Cardiac muscle cell (in vitro differentiated cells and primary cell): ENCODE measurements at places on chromosomes 2 and 18. TPM values are rescaled to one million over a fixed set of nuclear protein-coding genes. Genes with fewer than 3 reads are reported as not detected.
A peak's percentile ranks its signal among the peaks of the same experiment; 100 is the strongest.

Gene CFAP65
- total RNA-seq = 0.07 and 2.2 TPM in 2 replicates

Gene TRIM43
- not detected in 2 replicates for total RNA-seq

Gene SLC11A1
- total RNA-seq = 0.25 and 0.63 TPM in 2 replicates

Gene PSMA8
- total RNA-seq = not detected in 2 replicates

DNA sequence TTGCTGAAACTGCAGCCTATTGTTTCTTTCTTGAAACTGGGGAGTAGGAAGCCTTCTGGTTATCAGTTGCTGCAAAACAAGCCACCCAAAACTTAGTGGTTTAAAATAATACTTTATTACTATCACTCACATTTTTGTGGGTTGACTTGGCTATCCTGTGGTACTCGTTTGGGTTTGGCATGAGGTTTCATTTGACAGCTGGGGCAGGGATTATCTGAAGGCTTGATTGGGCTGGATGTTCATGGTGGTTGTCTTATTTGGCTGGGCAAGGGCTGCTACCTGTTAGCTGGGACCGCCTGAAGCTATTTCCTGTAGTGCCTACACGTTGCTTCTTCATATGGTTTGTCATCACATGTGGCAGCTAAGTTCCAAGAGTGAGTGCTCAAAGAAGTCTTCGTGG lies 122.3 kb downstream of the PLCL1 start:
- peaks cover 11% of the 10 kb centered on the region for H3K4me1 ChIP-seq
- no peak overlapping the region for H3K27ac ChIP-seq
- H3K27me3 ChIP-seq = peaks cover 17% of the 10 kb centered on the region
- H3K36me3 ChIP-seq = no peaks in the 10 kb centered on the region
- no peak overlapping the region for H3K4me3 ChIP-seq
- DNase-seq = no peak

DNA sequence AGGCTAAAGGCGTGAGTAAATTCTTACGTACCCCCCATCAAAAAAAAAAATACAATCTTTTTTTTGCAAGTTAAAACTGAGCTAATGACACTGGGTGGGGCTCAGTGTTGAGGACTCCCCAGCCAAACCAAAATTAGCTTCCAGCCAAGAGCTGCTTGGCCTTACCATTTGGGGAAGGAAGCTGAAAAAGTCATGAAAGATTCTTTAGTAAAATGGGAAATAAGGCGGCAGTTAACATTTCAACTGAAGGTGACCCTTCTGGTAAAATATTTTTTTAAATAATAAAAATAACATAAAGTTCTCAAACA lies 16.4 kb downstream of the SMAD7 start:
- DNase-seq = no peak
- H3K27ac ChIP-seq = peak overlapping the region; percentile 84
- peaks cover 4% of the 10 kb centered on the region for H3K36me3 ChIP-seq

- H3K27ac ChIP-seq = peak overlapping the region; percentile 63
- no peaks in the 10 kb centered on the region for H3K36me3 ChIP-seq
- DNase-seq = peak; percentile 41
- peaks cover 68% of the 10 kb centered on the region for H3K4me1 ChIP-seq
- no peaks in the 10 kb centered on the region for H3K27me3 ChIP-seq
These were observed 161.0 kb upstream of the TMEM200C start for GRCh38 chr18:6056171-6056910.

DNA sequence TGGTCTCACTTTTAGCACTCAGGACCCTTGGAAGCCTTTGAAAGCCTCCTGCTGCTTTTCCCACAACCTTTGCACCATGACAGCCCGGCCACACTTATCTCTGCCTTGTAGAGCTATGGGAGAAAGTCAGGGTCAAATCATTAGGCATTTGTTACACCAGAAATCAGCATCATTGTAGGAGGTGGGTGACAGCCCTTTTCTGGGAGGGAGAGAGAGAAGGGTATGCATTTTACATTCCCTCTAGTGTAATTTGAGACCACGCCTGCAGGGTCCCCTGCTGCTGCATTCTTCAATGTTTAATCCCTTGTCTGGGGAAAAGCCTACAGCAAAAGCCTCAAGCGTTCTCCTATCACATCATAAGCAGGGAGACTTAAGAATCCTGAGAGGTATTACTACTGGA lies 766.8 kb upstream of the FAM98A start:
- no peaks in the 10 kb centered on the region for H3K36me3 ChIP-seq
- no peaks in the 10 kb centered on the region for H3K27me3 ChIP-seq
- peaks cover 19% of the 10 kb centered on the region for H3K4me1 ChIP-seq
- H3K4me3 ChIP-seq = no peak overlapping the region
- peak overlapping the region; percentile 58 for H3K27ac ChIP-seq
